Neural crest cell (in vitro differentiated cells): ENCODE measurements at places on chromosomes 11 and 22.

GRCh38 chr22:47586946-47587345, 824.5 kb downstream of the TBC1D22A start:
- DNase-seq: no peak

DNA sequence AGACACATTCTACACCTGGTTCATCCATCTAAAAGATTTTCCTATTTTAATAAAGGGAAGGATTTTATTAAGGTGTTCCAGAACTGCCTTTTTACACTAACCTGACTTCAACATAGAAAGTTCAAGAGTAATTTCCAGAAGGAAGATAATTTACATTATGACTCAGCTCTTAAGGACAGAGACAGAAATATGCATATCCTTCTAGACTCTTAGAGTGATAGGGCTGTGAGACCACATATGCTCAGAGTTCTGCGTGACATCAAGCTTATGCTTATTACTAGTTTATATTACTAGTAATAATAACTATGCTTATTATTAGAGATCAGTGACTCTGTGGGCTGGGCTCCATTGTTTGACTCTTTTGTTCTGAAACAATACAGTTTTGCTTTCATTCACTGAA, 4.6 kb downstream of the PDGFD start:
- DNase-seq: no peak

DNA sequence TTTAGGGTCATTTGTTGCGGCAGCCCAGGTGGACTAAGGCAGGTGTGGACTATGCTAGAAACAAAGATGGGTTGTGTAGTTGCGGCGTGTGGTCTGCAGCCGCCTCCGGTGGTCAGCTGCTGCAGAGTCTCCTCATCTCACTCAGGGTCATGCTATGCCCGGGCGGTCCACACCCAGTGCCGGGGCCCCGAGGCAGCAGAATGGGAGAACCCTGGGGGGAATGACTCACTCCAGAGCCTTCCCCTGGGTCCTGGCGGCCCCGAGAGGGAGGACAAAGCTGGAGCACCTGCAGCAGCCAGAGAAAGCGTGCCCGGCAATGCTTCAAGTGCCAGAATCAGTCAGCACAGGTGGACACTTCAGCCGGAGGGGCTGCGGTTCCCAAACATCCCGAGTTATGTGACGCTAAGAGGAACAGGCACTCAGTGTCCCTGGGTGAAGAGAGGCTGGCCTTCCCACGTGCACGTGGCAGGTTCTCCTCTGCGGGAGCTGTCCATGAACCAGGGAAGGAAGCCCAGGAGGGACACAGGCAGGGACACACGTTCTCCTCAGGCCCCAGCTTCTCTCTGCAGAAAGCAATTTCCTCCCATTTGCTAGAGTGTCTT, 289.6 kb upstream of the B3GAT1 start:
- no peak for DNase-seq

DNA sequence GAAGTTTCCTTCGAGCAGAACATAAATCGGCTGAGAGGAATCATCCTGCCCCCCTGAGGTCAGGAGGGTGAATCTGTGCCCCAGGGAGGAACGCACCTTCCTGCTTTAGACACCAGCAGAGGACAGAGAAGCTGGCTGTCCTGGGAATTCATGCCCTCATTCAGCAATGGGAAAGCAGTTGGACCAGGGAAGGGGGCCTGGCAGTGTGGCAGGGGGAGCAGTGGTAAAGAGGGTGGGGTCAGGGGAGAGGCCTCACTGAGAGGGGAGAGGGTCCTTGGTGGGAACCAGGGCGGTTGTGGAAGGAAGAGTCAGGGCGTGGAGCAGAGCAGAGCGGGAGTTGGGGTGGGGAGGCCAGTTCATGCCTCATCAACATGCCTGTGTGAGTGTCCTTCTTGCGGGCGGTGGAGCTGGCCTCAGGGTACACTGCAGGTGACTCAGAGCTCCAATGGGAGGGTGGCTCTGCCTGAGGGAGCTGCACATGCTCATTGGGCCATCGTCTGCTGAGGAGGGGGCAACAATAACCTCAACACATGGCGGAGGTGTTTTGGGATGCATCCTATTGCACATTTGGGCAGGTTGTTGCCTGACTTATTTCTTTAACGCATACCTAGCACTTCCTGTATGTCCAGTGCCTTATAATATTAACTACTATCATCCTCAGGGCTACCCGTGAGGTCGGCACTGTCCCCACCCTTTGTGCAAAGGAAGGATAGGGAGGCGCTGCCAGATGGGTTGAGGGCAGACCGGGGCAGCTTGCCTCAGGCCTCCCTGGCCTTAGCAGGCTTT, 23.2 kb downstream of the MED15 start:
- no peak for DNase-seq

DNA sequence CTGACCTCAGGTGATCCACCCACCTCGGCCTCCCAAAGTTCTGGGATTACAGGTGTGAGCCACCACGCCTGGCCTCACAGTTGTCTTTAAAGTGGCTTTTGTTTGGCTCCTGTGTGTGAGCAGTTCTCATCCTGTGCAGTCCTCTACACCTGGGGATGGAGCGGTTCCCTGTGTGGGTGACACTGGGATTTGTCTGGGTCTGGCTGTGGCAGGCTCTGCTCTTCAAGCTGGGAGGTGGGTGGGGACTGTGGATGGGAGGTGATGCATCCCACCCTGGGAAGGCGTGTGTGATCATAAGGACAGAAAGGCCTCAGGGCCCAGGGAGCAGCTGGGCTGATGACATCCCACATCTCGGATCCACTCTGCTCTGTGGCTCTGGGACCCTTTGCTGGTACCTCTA, 1266.8 kb downstream of the BRD1 start:
- no peak for DNase-seq

DNA sequence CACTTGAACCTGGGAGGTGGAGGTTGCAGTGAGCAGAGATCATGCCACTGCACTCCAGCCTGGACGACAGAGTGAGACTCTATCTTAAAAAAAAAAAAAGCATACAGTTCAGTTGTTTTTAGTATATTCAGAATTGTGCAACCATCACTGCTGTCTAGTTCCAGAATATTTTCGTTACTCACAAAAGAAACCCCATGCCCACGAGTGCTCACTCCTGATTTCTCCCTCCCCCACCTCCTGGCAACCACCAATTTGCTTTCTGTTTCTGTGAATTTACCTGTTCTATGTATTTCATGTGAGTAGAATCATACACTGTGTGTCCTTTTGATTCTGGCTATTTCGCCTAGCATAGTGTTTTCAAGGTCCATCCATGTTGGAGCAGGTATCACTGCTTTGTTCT, 24.8 kb downstream of the PTPRJ start:
- DNase-seq: no peak

GRCh38 chr11:60699936-60700335, 524 bp downstream of the MS4A8 start:
- DNase-seq: no peak

DNA sequence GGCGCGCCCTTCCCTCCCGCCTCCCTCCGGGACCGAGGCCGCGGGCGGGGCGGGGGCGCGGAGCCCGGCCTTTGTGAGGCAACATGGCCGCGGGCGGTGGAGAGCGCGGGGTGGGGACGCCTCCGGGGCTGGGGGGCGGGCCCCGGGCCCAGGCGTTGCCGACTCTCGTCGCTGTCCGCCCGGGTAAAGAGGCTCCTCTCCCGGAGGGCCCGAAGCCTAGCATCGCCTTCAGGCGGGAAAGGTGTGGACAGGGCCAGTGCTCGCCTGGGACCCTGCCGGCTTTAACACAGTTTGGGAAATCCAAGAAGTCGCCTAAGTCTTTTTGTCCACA, 369 bp downstream of the DGCR8 start:
- DNase-seq: peak; percentile 50

- no peak for DNase-seq
Measured at GRCh38 chr11:117218133-117218915, 13.5 kb downstream of the PCSK7 start.

GRCh38 chr11:102276362-102276761, 40.9 kb upstream of the BIRC3 start:
- no peak for DNase-seq

GRCh38 chr11:8832571-8833260, 78.3 kb upstream of the AKIP1 start:
- DNase-seq: no peak

- DNase-seq: no peak
Measured at GRCh38 chr11:3123761-3124733, 41.1 kb downstream of the OSBPL5 start.

DNA sequence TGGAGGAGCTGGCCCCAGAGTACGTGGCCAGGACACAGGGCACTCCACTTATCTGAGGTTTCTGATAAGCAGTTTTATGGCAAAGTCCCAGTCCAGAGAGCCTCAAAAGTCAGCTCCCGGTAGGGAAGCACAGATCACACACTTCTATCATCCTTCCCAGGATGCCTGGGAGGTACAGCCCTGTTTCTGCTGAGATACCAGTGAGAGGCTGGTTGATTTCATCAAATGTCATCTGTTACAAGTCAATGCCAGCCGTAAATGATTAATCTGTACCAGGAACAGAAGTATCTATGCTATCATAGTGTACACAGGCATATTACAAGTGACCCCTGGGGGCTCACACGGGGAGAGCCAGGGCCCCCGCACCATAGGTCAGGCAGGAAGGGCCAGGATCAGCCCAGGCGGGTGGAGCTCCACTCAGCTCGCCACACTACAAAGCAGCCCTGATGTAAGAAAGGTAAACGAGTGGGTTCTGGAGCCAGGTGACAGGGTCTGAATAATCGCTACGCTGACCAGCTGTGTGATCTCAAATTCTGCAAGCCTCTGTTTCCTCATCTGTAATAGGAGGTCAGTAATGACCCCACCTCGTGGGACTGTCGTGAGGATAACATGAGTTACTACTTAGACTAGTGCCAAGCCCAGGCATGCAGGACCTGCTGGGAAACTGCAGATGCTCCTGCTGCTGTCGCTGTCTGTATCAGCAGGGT, 17.6 kb downstream of the PLA2G6 start:
- no peak for DNase-seq

DNA sequence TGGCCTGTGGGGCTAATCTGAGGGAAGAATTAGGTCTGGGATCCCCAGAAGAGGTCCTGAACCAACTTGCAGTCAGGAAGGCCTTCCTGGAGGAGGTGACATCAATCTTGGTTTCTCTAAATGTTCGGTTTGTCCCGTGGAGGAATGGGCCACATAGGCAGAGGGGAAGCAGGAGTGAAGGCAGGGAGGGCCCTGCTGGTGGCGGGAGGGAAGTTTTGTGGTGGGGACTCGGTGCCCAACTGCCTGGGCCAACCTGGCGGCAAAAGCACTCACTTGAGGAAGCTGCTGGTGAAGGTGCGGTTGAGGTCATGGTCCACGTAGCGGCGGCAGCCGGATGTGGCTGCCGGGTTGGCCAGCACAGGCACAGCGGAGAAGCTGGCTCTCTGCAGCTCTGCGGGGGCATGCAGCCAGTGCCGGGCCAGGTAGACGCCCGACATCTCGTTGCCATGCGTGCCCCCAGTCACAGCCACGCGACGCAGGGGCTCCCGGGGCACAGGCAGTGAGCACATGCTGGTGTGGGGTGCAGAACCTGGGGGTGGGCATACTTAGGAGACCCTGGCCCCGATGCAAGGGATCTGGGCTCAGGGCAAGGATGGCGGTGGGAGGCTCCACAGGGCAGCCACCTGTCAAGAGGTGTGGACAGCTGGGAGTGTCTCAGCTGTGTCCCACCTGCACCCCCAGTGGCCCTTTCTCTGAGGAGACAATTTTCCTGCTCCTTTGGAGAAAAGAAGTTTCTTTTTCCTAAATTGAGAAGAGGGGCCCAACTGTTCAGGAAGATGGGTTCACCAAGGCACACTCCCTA, 3.8 kb downstream of the ACY3 start:
- DNase-seq: no peak

DNA sequence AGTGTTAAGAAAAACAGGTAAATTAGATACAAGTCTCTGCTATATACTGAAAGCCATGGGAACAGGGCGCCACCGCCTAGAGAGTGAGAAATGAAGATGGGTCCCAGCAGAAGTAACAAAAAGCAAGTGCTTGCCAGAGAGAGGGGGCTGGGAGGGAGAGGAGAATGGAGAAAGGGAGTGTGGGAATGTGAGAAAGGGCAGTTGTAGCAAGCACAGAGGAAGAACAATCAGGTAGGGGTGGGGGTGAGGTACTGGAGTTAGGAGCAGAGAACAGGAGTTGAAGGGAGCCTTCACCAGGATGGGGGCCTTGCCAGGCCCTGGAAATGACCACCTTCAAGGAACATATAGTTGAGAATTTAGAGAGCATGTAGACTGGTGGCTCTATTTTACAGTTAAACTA, 66.8 kb downstream of the TCF20 start:
- no peak for DNase-seq

DNA sequence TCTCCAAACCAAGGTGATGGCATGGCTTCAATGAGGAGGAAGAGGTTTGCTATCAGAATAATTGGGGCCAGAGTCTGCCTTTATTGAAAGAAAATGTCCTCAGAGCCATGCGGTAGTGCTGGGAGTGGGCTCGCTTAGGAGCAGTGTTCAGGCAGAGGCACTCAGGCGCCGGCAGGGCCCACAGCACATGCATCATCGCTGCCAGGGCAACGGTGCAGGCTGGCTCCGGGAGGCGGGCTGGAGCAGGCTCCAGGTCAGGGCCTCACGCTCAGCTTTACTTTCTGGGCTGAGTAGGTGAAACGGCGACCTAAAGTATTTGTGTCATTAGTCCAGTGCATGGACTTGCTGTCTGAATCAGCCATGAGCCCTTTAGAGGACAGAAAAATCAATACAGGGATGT, 169.9 kb upstream of the CCDC90B start:
- peak; percentile 37 for DNase-seq

- DNase-seq: no peak
Measured at GRCh38 chr11:123518496-123519054, 88.5 kb downstream of the GRAMD1B start.

GRCh38 chr11:125182573-125182972, 18.0 kb downstream of the PKNOX2 start:
- no peak for DNase-seq

DNA sequence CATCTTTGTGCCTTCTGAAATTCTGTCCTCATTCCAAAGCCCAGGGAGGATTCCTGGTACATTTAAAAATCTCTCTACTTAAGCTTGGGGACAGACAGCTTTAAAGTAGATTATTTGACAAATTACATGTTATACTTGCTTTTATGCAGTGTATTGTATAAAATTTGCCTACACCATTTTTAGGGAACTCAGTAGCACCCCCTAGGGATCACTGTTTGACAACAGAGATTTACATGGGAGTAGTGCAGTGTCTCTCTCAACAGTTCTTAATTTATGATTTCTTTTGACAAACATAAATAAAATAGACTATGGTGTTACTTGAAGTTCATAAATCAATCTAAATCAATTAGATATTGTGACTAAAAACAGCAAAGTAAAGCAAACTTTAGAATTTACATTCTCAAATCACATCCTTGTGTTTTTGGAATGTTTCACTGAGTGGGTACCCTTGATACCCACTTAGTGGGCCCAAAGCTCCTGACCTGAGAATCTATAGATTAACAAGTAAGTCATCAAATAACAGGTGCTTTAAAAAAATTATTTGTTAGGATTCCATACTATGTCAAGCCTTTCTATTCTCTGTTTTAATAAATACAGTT, 428.8 kb downstream of the DYNC2H1 start:
- no peak for DNase-seq

DNA sequence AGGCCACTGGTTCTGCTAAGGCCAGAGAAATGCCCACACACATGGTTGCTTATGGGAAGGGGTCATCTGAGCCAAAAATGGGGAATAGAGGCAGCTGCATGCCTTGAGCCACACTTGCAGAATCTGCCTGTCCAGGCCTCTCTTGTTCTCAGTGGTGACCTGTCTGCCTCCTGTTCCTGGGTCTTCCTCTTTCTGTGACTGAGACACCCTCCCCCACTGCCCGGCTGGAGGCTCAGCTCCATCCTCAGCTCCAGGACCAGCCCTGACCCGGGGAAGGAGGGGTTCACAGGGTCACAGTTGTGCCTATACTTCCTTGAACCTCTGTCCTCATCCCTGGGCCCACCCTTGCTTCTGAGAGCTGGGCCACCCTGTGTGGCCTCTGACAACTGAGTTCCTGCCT, 52.3 kb downstream of the CSF2RB start:
- no peak for DNase-seq

GRCh38 chr11:28400331-28401100, 292.3 kb downstream of the METTL15 start:
- no peak for DNase-seq
